ENCODE measurements at places on chromosomes 16 and 17.

DNA sequence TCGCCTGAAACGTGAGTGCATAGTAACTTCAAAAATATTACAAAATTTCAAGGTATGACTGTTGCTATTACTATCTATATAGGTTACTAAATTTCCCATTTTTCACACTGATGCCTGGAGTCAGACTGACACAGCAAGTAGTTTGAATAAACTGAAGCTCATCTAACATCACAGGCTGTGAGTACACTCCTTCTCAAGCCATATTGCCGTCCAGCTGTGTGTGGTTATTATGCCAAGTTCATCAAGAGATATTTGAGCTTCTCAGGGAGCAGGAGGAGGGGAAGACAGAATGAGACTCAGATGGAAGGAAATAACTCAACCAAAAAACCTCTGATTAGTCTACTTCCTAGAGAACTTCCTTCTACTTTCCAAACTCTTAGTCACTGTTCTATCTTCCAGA is 473.9 kb downstream of the TOX3 start:
- DNase-seq, result no peak

GRCh38 chr16:13919330-13919682 is 648 bp upstream of the ERCC4 start:
- DNase-seq, result peak; percentile 81

GRCh38 chr16:75789237-75789636 is 62.9 kb upstream of the CPHXL start:
- DNase-seq, result peak; percentile 34

GRCh38 chr17:42291129-42291528 is 2.8 kb downstream of the STAT5A start:
- no peak for DNase-seq

DNA sequence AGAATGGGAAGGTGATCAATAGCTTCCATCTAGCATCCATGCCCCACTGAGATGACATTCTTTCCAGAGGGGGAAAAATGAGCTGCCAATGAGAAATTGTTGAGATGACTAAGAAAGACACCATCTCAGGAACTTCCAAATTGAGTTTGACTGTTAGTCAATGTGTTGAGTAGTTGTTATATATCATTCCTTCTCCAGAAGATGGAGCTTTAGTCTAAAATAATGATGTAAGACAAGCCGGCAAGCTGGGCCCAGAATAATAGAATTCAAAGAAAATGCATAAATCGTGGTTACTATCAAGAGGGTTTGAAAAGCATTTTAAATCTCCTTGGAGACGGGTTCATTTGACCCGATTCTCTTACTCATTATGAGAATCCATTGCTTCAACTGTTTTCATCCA is 71.0 kb upstream of the ATF7IP2 start:
- peak; percentile 5 for DNase-seq

DNA sequence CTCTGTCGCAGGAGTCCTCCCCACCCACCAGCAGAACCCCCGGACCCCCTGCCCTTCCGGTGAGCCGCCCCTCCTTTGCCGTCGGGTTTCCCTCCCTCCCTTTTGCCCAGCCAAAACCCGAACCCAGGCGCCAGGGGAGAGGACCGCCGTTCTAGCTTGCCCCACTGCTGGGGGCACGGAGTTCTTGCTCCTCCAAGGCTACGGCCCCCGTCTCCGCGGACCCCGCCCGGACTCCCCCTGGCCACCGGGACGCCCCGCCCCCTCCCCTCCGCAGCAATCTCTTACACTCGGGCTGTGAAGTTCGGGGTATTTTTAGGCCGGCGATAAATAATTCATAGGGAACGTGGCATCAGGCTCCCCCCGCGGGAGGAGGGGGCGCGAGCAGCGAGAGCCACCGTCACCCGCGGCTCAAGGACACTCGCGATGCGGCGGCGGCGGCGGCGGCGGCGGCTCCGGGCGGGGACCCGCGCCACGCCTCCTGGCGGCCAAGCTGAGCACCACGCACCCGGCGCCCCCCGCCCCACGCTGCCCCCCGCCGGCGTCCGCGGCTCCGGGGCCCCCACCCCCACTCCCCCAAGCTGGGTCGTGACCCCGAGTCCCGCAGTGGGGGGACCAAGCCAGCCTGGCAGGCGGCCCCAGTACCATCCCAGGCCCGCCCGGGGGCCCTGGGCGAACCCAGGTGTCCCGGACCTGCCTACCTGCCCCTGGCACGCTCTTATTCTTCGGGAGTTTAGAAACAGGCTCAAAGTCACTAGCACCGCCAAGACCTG is at the start of gene GRIN2C:
TSS of gene GRIN2C (minus strand) at position 427 of the 770 bp plus-strand sequence. CDS start 4,793 bp downstream, outside the sequence.
- DNase-seq, result no peak

- DNase-seq, result no peak
Measured at GRCh38 chr17:70271200-70271599, 101.9 kb downstream of the KCNJ2 start.

DNA sequence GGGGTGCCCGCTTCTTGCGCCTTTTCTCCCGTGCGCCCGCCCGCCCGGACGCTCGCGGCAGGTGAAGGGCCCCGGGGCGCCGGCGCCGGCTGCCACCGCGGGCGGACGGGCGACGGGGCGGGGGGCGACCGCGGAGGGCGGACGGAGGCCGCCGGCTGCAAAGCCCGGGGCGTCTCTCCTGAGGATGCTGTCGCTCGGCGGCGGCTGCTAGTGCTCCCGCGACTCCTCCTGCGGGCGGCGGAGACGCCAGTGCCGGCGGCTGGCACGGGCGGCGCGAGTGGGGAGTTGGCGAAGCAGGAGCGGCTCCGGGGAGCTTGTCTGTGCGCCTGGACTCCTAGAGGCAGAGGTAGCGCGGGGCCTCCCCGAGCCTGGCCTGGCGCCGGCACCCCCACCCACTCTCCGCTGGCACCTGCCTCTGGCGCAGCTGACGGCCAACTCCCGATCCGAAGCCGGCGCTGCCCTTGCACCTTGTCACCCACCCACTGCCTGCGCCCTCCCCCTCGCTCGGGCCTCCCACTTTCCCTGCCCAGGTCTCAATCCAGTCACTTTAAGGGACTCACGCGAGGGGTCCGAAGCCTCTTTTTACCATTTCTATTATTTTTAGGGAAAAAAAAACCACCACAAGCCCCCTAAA is at the start of gene FAM20A:
TSS of gene FAM20A (minus strand) at position 437 of the 634 bp plus-strand sequence. CDS start 701 bp downstream, outside the sequence.
- peak; percentile 30 for DNase-seq

- no peak for DNase-seq
Measured at GRCh38 chr17:57619061-57619937, 125.8 kb downstream of the CCDC182 start.

- no peak for DNase-seq
Measured at GRCh38 chr17:37796076-37796475, 51.2 kb upstream of the HNF1B start.

DNA sequence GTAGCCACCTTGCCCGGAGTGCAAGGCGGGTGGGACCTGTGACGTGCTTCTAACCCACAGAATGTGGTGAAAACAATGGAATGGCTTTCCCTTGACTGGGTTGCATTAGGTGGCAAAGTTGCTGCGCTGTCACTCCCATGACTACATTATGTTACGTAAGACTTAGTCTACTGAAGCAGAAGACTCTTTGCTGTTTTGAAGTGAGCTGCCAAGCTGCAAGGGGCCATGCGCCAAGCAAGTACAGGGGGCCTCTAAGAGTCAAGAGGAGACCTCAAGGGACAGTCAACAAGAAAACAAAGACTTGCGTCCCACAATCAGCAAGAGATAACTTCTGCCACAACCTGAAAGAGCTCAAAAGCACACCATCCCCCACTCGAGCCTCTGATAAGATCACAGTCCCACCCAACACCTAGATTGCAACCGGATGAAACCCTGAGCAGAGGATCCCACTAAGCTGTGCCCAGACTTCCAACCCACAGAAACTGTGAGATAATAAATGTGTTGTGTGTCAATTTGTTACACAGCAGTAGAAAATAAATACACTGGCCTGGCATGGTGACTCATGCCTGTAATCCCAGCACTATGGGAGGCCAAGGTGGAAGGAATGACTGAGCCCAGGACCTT is 16.5 kb downstream of the ANKRD11 start:
- no peak for DNase-seq

- DNase-seq, result no peak
Measured at GRCh38 chr17:55652825-55653224, 69.8 kb downstream of the TMEM100 start.

- no peak for DNase-seq
Measured at GRCh38 chr17:7260651-7261378, 1.5 kb downstream of the CLDN7 start.

DNA sequence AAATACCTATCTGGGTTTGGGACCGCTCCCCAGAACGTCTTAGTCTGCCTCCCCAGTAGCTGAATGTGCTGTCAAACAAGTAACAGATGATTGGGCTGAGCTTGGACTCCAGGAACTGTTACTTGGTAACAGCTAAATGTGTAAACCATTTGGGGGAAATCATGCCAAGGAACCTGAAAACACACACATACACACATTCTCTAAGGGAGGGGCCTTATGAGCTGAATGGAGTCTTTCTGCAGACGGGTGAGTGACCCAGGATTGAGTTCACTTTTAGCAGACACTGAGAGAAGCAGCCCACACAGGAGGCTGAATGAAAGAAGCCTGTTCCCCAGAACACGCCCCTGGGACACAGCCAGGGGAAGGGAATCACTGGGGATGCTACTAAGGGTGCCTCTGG is 1.6 kb downstream of the ACLY start:
- no peak for DNase-seq

DNA sequence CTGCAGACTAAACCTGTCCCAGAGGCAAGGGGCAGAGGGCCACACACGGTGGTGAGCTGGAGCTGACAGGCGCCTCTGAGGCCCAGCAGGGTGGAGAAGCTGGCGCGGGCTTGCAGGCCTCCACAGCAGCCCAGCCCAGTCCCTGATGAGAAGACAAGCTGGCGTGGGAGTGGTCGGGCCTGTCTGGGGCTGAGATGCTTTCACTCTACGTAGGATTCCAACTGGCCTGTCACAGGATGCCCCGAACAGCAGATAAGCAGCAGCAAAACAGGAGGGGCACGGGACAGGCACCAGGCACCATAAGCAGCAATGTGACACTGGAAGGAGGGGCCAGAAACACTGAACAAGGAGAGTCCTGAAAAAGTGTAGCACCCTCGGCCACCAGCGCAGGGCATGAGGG is 40.1 kb downstream of the PEMT start:
- peak; percentile 57 for DNase-seq

DNA sequence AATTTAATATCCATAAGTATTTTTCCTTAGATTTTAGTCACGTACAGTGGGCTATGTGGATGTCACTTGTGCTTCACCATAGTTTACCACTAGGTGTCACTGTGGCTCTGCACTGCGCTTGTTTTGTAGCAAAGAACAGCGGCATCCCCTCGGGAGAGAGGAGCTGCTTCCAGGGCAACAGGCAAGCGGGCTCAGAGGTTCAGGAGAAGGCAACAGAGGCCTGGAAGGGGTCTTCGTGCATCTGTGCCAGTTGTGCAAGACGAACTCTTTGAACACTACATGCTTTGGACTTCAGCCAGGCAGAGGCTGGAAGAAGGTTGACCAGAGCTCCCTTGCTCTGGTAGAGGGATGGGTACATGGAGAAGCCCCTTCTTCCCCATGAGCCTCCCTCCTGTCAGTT is 20.6 kb downstream of the CYB561 start:
- peak; percentile 62 for DNase-seq

GRCh38 chr16:82630219-82630618 is 3.5 kb downstream of the CDH13 start:
- DNase-seq, result no peak

GRCh38 chr17:14116263-14117024 is 47.1 kb downstream of the COX10 start:
- no peak for DNase-seq

DNA sequence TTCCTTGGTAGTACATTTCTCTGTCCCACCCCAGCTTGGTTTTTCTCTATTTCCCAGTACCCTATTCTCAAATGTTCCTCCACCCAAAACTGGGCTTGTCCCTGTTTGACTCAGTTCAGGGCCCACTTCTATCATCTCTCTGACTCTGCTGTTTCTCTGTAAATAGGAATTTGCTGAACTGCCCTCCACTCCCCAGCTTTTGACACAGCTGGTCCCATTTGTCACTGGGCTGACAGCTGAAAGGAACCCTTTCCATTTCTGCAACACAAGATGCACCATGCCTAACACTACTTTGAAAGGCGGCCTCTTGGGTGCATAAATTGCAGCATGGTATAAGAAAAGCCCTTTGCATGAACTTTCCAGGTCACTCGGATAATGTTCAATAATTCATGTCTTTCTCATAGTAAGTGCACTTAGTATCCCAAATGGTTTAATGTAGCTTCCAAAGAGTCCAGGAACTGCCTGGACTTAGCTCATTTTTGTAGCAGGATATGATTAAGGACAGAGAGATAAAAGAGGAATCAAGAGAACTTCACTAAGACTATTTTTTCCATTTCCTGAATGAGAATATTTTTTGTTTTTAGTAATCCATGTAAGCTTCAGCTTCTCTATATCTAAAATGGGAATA is 256.7 kb downstream of the CDH11 start:
- no peak for DNase-seq

DNA sequence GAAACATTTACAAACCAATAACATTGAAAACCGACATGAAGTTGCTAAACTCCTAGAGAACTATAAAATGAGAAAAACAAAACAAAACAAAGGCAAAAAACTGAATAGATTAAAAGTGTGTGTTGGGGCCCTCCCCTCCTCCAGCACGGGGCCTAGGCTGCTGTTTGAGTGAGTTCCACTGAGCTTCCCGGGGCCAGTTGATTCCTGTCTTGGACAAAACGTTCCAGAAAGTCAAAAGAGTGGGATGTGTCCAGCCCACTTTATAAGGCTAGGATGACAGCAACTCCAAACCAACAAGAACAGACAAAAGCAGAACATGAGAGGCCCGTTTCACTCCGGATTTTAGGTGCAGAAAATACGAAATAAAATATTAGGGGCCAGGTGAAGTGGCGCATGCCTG is 11.6 kb upstream of the CSNK1D start:
- peak; percentile 63 for DNase-seq

DNA sequence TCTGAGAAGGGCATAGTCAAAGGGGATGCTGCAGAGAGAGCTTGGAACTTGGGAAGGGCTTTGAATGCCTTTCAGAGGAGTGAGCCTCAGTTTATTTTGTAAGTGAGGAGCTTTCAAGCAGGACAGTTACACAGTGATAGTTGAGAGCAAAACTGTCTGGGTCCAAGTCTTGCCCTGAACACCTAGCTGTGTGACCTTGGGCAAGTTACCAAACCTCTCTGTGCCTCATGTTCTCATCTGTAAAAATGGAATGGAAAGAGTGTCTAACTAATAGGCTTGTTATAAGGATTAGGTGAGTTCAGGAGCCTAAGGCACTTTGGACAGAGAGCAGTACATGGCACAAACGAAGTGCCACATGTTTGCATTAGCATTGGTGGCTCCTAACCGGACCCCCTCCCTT is 27.0 kb upstream of the TAC4 start:
- no peak for DNase-seq

DNA sequence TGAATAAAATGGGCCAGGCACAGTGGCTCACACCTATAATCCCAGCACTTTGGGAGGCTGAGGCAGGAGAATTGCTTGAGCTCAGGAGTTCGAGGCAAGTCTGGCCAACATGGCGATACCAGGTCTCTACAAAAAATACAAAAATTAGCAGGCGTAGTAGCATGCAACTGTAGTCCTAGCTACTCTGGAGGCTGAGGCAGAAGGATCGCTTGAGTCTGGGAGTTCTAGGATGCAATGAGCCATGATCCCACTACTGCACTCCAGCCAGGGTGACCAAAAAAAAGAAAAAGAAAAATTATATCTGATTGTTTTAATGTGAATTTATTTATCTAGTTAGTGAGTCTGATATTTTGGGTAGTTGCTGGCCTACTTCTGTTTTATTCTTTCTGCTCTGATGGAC is 7.0 kb downstream of the IL34 start:
- no peak for DNase-seq

- no peak for DNase-seq
Measured at GRCh38 chr16:85415196-85416090, 197.7 kb upstream of the GSE1 start.

GRCh38 chr16:2752850-2753732 is 653 bp downstream of the SRRM2 start:
- peak; percentile 65 for DNase-seq

- DNase-seq, result no peak
Measured at GRCh38 chr16:24046442-24046841, 209.7 kb upstream of the CACNG3 start.
